Motor neuron (in vitro differentiated cells): ENCODE measurements at places on chromosomes 12 and 14. TPM values are rescaled to one million over a fixed set of nuclear protein-coding genes. Genes with fewer than 3 reads are reported as not detected.
A peak's percentile ranks its signal among the peaks of the same experiment; 100 is the strongest.

DNA sequence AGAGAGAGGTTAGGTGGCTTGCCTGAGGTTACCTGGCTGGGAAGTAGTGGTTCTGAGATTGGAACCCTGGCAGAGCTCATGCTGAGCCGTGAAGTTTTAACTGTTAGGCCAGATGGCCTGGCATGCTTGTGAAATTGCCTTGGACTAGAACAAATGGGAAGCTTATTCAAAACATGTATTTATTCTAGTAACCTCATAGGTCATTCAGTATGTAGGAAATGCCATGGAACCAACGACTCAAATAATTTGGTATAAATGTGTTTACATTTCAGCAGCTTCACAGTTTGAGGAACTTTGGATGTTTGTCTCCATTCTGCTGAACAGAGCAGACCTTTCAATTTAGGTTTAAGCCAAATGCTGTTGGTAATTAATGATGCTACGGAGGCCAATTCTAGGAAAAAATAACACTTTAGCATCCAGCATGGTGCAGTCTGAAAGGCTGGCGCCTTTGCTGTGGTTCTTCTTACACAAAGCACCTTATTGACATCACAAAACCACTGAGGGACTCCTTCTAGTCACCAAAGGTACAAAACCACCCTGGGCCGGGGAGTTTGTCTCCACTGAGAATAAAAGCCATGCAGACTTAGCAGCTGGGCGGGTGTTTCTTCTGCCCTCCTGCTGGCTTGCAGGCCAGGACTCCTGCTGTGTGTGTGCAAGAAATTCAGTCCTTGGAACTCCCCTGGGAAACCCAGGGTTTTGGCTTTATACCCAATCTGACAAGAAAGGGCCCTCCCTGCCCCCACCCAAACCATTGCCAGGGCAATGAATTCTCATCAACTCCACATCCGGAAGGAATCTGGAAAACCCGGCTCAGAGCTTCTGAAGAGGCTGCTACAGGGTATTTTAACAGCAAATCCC is 64.2 kb downstream of the ELK3 start:
- ATAC-seq, result peak; percentile 32

DNA sequence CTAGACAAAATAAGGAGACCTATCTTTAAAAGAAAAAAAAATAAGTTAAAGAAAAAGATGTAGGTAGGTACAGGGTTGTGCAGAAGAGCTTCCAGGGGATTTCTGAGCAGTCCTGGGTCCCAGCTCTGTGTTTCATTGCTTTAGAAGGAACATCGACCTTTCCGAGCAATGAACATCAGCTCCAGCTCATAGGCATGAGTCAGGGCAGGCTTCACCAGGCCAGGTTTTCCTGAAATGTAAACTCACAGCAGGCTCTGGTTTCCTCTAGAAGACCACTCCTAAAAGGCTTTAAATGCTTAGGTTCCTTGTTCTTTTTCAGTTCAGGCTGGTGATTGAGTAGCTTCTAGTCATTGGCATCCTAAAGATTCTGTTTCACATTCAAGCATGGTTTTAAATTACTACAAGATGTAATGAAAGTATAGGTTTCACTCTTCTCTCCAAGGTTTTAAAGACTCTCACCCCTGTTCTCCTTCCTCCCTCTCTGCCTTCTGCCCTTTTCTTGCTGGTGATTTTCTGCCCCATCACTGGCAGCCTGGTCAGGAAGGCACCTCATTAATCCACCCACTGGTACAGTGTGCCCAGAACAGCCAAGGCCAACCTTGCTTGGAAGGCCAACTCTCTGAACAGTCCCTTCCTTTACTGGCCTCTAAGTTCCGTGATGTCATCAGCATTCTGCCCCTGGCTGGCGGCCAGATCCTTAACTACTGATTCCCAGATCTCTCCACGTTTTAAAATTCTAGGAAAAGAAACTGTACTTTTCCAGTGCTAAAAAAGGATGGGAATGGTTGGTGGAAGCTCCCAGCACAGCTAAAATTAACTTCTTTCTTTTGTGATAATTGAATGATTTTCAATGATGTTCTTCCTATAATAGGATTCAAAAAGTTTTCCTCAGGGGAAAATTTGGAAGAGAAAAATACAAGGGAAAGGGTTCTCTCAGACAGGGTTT is 109.4 kb upstream of the HIF1A start:
- ATAC-seq, result peak; percentile 54

IFNG-AS1 gene
- total RNA-seq, result not detected in 2 replicates

DNA sequence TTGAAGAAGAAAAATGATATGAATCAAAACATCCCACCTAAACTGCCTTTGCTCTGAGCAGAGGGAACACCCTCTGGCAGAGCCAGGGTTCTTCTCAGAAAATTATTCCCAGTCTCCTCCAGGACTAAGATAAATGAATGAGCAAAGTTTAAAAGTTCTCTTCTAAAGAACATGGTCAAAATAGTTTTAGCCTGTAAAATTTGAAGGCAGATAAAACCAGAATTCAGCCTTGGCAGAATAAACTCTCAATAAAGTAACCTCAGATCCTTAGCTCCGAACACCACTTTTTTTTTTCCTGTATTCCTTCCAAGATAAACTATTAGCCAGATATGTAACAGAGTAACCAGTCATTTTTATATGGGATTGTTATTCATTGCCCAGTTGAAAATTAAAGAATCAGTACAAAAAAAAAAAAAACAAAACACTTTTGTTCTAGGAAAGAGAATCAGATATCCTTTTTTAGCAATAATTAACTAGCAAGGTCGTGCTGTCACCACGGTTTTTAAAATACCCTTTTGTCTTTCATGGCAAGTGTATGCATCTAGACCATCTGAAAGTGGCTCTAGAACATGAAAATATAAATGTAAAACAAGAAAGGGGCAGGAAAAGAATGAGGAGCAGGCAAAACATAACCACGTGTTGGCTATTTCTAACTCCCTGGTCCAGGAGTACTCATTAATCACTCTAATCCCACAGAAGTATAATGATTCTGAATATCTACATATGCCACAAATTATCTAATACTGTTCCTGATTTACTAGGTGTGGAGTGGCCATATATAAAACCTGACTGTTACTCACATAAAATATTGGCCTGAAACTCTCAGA is 60.8 kb downstream of the CAPZA3 start:
- ATAC-seq, result no peak

MSI1 gene
- 40.7 and 43.4 TPM in 2 replicates for total RNA-seq

DNA sequence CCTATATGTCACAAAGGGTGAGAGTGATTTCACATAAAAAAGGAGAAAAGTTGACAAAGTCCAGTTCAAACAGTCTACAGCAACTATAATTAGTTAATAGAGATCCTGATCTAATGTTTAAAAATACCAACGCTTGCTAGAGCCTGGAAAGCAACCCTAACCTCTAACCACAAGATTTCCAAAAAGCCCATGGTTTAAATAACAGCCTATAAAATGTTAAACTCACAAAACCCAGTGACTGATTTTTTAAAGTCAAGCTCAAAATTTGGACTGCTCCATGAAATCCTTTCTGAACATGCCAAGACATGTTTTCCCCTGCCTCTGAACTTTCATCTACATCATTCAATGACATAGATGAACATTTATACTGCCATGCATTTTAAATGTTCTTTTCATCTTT is 81.6 kb downstream of the PLEKHG7 start:
- ATAC-seq, result no peak

LALBA gene
- total RNA-seq, result 0.58 TPM in 1 of 2 replicates, not detected in the other

NTF3 gene
- total RNA-seq, result 1.1 and 2.5 TPM in 2 replicates

MAP3K9 gene
- total RNA-seq, result 6.8 and 7.9 TPM in 2 replicates

DNA sequence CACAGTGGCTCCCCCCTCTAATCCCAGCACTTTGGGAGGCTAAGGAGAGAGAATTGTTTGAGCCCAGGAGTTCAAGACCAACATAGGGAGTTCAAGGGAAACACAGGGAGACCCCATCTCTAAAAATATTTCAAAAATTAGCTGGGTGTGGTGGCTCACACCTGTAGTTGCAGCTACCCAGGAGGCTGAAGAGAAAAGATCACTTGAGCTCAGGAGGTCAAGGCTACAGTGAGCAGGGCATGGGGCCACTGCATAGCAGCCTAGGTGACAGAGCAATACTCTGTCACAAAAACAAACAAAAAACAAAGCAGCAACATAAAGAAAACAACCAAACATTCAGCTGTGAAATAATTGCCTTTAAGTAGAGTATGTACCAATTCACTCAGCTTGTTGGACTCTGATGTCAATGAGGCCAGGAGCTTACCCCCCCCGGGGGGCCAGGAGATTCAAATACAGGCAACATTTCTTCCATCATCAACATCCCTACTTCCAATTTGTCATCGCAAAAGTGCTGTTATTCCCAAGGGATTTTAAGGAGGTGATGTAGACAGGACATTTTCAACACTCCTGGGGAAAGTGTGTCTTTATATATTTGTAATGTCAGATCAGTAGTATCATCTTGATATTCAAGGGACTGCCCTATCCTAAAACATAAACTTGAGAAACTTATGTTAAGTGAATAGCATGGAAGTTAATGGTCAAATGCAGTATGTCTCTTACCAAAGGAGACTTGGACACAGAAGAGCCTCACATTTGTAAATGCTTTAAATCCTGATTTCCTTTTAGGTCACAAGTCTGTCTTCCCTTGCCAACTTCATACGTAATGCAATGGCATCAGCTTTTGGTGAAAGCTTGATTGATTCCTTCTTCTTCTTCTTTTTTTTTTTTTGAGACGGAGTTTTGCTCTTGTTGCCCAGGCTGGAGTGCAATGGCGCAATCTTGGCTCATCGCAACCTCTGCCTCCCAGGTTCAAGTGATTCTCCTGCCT is 40.6 kb upstream of the AEBP2 start:
- ATAC-seq, result no peak

GRCh38 chr14:58167891-58168290 is 15.9 kb upstream of the ARMH4 start:
- ATAC-seq, result no peak

ASB2 gene
- total RNA-seq, result 1.2 and 1.3 TPM in 2 replicates

ARHGEF40 gene
- total RNA-seq, result 21.6 and 21.9 TPM in 2 replicates
